ENCODE measurements at places on chromosomes 11 and 22.

- DNase-seq = peak; percentile 22
These were observed 887.6 kb downstream of the OPCML start for GRCh38 chr11:132644520-132645239.

DNA sequence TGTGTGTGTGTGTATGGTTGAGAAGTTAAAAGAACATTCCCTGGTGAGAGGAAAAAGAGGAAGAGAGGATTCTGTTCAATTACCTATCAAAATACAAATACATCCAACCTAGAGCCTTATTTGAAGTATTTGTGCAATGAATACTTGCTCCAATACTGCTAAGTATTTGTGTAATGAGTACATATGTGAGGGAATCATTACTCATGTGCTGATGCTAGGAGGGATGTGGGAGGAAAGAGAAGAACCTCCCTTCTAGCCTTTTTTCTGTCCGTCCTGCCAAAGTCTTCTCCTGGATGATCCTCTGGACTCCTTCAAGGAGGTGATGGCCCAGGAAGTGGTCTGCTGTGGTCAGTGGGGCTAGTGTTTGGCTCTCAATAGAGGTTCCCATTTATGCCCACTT is 36.0 kb upstream of the ACCSL start:
- DNase-seq = no peak

- no peak for DNase-seq
These were observed 86.4 kb downstream of the GRK3 start for GRCh38 chr22:25650833-25651232.

DNA sequence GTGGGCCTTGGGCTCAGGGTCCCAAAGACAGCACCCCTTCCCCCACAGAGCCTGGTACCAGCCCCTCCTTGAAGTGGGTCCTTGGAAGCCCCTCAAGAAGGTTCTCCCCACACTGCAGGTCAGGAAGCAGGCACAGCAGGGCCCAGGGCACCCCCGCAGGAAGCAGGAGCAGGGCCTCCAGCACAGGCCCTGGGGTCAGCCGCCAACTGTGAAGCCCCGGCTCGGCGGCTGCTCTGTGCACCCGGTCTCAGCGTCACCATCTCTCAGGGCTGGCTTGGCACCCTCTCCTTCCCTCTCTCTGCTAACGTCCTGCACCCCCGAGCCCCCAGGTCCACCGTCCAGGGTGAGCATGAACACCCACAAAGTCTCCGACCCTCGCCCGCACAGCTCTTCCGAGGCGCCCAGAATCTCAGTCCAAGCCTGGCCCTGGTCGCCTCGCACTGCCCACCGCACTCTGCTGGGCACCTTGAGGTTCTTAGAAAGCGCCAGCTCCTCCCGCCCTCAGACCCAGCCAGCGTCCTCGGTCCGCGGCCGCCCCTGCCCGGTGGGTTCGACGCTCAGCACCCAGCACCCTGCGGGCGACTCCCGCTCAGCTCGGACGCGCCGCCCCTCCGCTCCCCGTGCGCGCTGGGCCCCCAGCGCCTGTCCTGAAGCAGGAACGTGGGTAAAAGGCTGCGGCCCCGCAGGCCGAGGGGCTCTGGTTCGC is 1.4 kb upstream of the SIGIRR start:
- no peak for DNase-seq

- DNase-seq = peak; percentile 27
These were observed 34.6 kb upstream of the CEP126 start for GRCh38 chr11:101880222-101880621.

- DNase-seq = no peak
These were observed 233.6 kb downstream of the FAM76B start for GRCh38 chr11:95556011-95556341.

- no peak for DNase-seq
These were observed 45.2 kb downstream of the ALX4 start for GRCh38 chr11:44264761-44265160.

DNA sequence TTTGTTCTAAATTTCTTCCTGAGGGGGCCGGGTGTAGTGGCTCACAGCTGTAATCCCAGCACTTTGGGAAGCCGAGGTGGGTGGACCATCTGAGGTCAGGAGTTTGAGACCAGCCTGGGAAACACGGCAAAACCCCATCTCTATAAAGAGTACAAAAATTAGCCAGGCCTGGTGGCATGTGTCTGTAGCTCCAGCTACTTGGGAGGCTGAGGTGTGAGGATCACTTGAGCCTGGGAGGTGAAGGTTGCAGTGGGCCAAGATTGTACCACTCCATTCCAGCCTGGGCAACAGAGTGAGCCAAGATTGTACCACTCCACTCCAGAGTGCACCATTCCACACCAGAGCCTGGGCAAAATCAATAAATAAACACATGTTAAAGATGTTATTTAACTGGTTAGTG is 20.6 kb upstream of the TOP3B start:
- DNase-seq = no peak

DNA sequence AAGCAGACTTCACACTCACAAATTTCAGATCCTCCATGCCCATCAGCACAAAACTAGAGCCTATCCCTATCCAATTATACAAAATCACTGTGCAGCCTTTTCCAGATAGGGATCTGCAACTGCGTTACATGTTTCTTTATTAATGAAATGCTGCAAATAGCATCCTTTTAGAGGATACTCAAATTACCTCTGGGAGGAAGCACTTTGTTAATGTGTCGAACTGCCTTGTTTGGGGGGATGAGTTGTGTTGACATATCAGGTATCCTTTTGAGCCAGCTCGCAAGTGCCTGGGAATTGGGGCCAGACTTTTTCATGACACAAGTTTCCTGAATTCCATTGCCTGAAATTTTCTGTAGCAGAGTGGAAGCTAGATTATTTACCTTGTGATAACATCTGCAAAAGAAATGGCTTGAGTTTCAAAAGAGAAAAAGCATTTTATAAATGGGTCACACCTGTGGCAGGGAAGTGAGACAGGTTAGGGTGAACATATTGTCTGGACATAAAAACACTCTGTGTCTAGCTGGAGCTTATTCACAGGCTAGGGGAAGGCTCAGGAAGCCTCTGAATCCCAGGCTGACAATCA is 299.1 kb upstream of the MTNR1B start:
- DNase-seq = peak; percentile 24

DNA sequence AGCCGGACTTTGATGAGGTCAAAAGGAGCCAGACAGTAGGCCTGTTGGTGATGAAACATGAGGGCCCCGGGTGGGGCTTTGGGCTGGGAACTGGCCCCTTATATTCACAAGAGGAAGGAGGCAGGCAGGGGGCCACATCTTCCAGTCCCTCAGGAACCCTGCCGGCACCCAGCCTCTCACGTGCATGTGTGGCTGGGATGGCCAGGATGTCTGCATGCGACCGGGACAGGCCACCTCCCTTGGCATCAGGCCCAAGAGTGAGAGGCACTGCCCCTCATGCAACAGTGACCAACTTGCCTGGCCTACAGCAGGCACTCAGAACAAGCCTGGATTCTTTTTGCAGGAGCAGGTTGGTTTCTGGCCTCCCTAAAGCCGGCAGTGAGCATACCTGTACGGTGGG is 5.4 kb downstream of the SLC25A45 start:
- no peak for DNase-seq

DNA sequence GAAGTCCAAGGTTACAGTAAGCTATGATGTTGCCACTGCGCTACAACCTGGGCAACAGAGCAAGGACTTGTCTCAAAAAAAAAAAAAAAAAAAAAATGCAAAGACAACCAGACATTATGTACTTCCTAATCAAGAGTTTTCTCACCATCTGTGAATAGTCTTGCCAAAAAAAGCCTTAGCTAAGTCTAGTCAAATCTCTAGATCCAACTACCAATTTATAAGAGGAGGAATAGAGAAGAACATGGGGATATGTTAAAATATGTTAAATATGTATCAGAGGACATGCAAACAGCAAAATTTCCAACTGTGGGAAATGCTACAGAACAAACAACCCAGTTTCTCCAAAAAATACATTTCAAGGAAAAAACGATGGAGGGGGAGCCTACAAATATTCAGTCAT is 45.6 kb downstream of the USP28 start:
- no peak for DNase-seq

- no peak for DNase-seq
These were observed 36.0 kb downstream of the PHLDB1 start for GRCh38 chr11:118643142-118643994.

DNA sequence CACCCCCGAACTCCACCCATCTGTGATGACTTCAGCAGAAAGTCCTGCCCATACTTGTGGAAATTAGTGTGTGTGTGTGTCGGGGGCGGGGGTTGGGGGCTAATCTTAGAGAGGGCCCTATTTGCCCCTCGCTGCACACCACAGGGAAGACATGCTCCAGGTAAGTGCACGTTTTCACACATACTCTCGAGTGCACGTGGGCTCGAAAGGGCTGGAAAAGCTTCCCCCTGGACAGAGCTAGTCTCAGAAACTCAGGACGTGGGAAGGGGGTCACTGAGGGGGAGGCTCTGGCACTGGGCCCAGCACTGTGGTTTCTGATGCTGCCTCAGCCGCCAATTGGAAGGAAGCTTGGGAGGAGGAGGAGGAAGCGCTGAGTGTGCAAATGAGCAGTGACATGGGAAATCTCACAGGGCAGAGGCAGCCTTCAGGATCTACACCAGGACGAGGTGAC is 40.7 kb upstream of the CD82 start:
- DNase-seq = no peak

- no peak for DNase-seq
These were observed 788.3 kb downstream of the NTM start for GRCh38 chr11:132158696-132159095.
